ENCODE measurements at places on chromosomes 5 and 9.

DNA sequence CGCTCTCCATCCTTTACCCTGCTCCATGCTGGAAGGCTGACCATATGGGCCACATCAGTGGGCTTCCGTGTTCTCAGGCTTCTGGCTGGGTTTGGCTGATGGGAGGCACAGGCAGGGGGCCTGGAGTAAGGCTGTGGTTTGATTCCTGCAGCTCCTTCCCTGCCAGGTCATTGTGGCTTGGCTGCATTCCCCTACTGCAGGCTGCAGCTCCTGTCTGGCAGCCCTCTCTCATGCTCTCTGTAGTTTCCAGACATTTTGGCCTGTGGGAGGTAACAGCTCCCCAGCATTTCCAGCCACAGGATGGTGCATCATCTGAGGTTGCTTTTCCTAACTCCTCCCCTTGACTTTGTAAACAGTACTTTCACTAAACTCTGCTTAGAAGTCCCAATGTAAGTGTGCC is 102.0 kb upstream of the PTPN3 start:
- DNase-seq, result no peak

- DNase-seq, result no peak
Observed at GRCh38 chr5:149422366-149423048, 43.4 kb upstream of the IL17B start.

- no peak for DNase-seq
Observed at GRCh38 chr9:126166866-126167265, 159.8 kb upstream of the MVB12B start.

- DNase-seq, result no peak
Observed at GRCh38 chr9:28127101-28127500, 553.8 kb upstream of the C9orf72 start.

DNA sequence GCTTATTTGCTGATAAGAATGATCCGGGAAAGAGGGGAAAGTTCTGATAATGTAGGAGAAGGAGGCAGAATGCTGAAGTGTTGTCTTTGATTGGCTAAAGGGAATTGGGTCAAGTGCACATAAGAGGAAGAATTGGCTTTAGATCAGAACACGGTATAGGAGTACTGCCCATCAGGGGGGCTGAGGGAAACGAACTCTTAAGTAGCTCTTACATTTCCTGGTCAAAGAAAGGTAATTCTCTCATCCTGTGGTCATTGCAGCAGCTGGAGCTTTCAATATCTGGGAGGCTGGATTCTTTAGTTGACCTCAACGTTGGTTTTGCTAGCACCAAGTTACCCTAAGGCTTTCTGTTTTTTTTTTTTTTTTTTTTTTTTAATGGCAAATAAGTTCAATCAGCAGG is 178.7 kb upstream of the NR3C1 start:
- DNase-seq, result peak; percentile 24

DNA sequence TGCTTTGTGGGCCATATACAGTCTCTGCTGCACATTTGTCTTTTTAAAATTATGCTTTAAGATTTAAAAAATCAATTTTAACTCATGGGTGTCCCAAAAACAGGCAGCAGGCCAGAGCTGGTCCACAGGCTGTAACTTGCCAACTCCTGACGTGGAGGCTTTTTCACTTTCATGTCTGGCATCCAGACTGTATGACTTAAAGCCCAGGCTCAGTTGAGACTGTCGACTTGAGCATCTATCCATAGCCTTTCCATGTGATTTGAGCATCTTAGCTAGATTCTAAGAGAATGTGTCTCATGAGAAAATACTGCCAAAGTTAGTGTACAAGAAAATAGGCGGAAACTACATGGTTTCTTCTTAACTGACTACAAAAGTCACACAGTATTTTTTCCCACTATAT is 559.0 kb upstream of the TUSC1 start:
- no peak for DNase-seq

GRCh38 chr5:105506692-105507277 is 1944.2 kb upstream of the NUDT12 start:
- DNase-seq, result no peak

GRCh38 chr9:20376731-20377375 is 245.4 kb downstream of the MLLT3 start:
- no peak for DNase-seq

DNA sequence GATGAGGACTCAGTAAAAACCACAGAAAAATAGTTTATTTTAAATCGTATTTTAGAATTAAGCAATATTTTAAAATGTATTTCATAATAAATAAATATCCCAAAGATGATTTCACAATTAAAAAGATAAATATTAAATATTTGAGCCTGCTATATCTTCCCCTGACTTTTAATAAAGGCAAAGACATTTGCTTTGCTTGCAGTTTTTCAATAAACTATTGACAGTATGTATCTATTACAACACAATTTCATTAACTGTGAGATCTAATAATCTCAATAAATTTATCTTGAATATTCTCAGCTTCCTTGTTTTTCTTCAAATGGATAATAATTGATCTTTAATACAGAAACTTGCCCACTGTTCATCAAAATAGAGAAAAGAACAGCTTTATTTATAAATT is 186.2 kb upstream of the TARS1 start:
- no peak for DNase-seq

GRCh38 chr5:92418341-92418740 is 1035.2 kb upstream of the ARRDC3 start:
- no peak for DNase-seq

GRCh38 chr5:33441241-33442177 is 744 bp downstream of the TARS1 start:
- DNase-seq, result peak; percentile 82

- no peak for DNase-seq
Observed at GRCh38 chr9:121851641-121852091, 200.2 kb downstream of the DAB2IP start.

GRCh38 chr9:120436446-120436845 is 143.5 kb downstream of the CDK5RAP2 start:
- no peak for DNase-seq

DNA sequence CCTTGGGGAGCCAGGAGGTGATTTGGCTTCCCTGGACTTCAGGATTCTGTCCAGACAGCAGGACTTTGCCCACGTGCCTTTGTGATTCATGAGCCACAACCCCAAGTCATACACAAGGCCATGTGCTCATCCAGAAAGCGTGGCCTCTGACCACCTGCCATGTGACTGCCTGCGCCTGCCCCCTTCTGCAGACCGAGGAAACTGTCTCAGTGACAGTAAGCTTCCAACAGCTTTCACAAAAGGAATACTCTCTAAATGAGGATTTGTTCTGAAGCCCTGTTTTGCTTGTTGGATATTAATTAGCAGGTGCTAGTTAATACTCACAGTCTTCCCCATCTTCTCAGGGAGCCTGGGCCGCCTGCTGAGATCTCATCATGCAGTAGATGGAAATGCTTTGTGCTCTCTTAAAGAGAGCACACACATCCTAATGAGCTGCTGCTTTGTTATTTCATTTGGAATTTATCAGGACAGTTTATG is 36.9 kb upstream of the ANGPTL2 start:
- no peak for DNase-seq

- DNase-seq, result peak; percentile 4
Observed at GRCh38 chr5:72785801-72786200, 30.7 kb upstream of the TNPO1 start.

GRCh38 chr5:97846643-97847042 is 663.6 kb upstream of the RIOK2 start:
- no peak for DNase-seq

- no peak for DNase-seq
Observed at GRCh38 chr9:109122726-109123621, 3.2 kb upstream of the TMEM245 start.

DNA sequence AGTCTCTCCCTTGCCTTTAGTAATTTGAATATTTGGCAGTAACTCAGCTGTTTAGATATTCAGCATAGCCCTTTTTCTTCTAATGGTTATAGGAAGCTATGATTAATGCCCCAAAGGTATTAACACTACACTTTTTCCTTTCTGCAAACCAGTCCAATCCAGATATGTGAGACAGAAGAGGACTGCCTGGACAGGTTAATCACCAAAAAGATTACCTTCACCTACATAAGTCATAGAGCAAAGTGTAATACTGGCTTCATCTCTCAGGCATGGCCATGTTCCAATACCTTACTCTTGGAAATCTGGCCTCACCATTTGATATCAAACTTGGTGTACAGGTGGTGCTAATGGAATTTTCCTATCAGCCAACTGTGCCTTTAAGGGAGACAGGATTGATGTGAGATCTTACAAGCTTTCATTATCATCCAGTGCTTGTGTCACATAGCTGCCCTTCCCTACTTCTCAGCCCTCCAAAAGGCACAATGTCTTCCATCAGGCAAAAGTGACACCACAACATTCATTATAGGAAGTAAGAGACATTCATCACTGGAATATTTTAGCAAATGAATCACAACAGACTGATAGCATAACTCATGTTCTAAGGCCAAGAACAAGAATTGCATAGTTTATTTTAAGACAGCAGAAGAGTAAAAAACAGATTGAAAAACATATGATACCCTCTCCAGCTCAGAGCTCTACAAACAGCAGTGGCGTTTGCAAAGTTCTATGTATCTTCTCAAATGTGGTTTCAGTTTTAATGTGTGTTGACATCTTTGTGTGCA is 91.2 kb upstream of the PAM start:
- no peak for DNase-seq

GRCh38 chr5:134463991-134464760 is 52.5 kb upstream of the CDKN2AIPNL start:
- no peak for DNase-seq

DNA sequence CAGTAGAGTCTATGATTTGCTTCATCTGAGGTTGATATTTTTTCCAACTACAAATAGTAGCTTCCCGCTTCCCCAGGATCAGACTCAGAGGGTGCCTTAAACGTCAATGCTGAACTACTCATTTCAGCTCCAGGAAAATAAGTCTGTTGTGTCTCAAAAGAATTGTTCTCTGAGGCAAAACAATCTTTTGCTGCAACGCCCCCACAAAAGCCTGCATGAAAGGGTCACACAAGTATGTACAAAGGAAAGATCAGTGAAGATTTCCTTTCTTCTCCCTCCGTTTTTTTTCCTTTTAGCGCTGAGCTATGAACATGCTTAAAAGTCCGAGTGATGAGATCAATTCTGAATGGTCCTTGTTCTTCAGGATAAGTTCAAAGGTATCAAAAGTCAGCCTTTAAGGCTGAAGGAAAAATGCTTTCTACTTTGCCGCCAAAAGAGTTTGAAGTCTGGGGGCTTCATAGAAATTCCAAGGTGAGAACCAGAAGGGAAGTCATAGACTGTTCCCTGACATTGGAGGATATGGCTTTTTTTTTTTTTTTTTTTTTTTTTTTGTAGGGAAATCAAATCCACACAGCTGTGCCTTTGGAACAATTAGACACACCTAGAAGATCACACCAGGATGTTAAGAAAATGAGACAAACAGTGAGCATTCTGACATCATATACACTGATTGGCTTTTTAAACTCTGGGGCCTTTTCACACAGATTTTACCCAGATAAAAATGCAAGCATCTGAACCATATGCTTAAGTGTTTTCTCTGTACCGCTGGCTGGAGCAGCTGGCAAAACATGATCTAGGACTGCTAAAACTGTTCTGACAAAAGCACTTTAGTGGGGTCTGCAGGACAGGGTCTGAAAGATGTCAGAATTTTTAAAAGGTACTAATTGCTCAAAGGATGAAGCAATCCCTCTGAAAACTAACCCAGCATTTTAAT is 329.3 kb downstream of the ENC1 start:
- no peak for DNase-seq

GRCh38 chr9:109499093-109499630 is 1.1 kb upstream of the PTPN3 start:
- DNase-seq, result no peak

DNA sequence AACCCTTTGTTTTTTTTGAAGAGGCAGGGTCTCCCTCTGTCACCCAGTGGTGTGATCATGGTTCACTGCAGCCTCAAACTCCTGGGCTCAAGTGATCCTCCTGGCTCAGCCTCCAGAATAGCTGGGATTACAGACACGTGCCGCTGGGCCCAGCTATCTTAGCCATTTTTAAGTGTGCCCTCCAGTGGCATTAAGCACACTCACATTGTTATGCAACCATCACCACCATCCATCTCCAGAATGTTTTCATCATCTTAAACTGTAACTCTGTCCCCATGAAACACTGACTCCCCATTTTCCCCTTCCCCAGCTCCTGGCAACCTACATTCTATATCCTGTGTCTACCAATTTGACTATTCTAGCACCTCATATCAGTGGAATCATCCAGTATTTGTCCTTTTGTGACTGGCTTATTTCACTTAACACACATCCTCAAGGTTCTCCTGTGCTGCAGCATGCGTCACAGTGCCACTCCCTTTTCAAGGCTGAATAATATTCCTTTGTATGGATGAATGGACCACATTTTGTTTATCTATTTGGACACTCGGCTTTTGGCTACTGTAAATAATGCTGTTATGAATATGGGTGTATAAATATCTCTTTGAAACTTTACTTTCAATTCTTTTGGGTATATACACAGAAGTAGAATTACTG is 12.5 kb upstream of the RAPGEF1 start:
- no peak for DNase-seq

GRCh38 chr9:71683598-71684235 is 84.6 kb downstream of the CEMIP2 start:
- no peak for DNase-seq

DNA sequence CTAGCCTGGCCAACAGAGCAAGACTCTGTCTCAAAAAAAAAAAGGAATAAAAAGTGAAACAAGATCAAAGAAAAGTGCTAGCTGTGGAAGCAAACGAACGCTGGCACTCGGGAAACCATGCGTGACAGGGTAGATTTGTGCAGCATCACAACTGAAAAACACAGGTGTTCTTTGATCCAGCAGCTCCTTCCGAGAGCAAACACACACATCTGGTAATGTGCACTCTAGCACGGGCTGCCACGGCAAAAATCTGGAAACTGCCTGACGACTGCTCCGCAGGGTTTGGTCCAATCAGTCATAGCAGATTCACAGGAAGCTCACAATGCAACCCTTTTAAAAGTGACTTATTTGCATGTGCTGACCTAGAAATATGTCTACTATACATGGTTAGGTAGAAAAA is 80.0 kb downstream of the SYK start:
- DNase-seq, result peak; percentile 56

DNA sequence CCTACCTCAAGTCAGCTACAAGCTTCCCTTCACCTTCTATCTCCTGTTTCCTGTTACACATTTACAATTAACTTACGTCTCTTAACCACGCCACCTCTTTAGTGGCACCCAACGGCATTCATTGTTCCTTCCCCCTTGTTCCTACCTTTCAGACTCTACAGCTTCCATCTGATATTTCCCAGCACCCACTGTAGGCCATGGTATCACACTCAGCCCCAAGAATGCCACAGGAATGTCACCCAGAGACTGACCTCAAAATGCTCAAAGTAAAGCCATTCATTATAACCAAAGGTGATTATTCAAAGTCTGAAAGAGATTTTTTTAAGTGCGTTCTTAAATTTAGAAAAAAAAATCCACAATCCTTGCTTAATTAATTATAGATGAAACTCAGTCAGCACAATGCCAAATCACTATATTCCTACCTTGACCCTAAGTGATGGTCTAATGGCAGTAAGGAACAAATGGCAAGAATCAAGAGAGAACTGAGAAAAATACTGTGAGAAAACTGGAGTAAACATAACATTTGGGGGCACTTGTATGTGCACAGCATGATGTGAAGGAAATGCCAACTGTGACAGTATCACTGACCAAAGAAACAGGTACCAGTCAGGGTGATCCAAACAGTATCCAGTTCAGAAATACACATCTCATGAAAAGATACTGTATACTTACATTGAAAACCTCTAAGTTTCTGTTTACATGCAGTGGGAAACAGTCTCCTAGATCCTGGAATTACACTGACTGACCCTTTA is 52.1 kb downstream of the CTNND2 start:
- no peak for DNase-seq

- no peak for DNase-seq
Observed at GRCh38 chr9:114591291-114591787, 3.8 kb downstream of the ATP6V1G1 start.

GRCh38 chr5:65695162-65695755 is 26.6 kb downstream of the SGTB start:
- DNase-seq, result no peak

- peak; percentile 53 for DNase-seq
Observed at GRCh38 chr5:59542851-59543820, 350.4 kb downstream of the PDE4D start.

Measured in NCI-H510A treated with DMSO at 0.1 percent for 48 hours (cell line).